Smooth muscle cell of trachea (primary cell): ENCODE measurements at places on chromosomes 11 and 22. TPM values are rescaled to one million over a fixed set of nuclear protein-coding genes. Genes with fewer than 3 reads are reported as not detected.

The MUC6 gene
- under 0.01 TPM in 1 of 2 replicates, not detected in the other for total RNA-seq

The HBG1 gene
- not detected in 2 replicates for total RNA-seq

The RNF26 gene
- 11.1 and 14.7 TPM in 2 replicates for total RNA-seq

The ATG13 gene
- total RNA-seq = 66.3 and 88.5 TPM in 2 replicates

The CREB3L1 gene
- 42.3 and 56.1 TPM in 2 replicates for total RNA-seq

The OR52A1 gene
- not detected in 2 replicates for total RNA-seq

The GALR3 gene
- not detected in 2 replicates for total RNA-seq

The OR52I1 gene
- total RNA-seq = not detected in 2 replicates

The OR9Q2 gene
- not detected in 2 replicates for total RNA-seq

The EMID1 gene
- total RNA-seq = 0.50 TPM in 1 of 2 replicates, not detected in the other

The CD81 gene
- total RNA-seq = 580 and 688 TPM in 2 replicates

The DERL3 gene
- 0.17 TPM in 1 of 2 replicates, not detected in the other for total RNA-seq

The RAPSN gene
- 0.17 TPM in 1 of 2 replicates, not detected in the other for total RNA-seq

The OR10D3 gene
- total RNA-seq = not detected in 2 replicates

The WNT11 gene
- under 0.01 and 0.50 TPM in 2 replicates for total RNA-seq

The MS4A15 gene
- not detected in 2 replicates for total RNA-seq

The FOLR3 gene
- total RNA-seq = 1.3 and 1.8 TPM in 2 replicates

The IFITM10 gene
- total RNA-seq = 0.58 and 0.83 TPM in 2 replicates

The MFNG gene
- total RNA-seq = 0.33 and 1.5 TPM in 2 replicates

The AIFM3 gene
- total RNA-seq = 0.87 and 2.6 TPM in 2 replicates

The DEFB131B gene
- not detected in 2 replicates for total RNA-seq

The MAPK8IP1 gene
- total RNA-seq = 8.1 and 17.4 TPM in 2 replicates

The NDUFC2 gene
- total RNA-seq = 133 and 158 TPM in 2 replicates

The TMEM45B gene
- total RNA-seq = not detected in 2 replicates

The MPST gene
- total RNA-seq = 42.9 and 67.2 TPM in 2 replicates

The NTM gene
- total RNA-seq = 9.9 and 15.0 TPM in 2 replicates

The OR5M10 gene
- total RNA-seq = not detected in 2 replicates

The OR4A16 gene
- not detected in 2 replicates for total RNA-seq
